ENCODE measurements at places on chromosomes 12 and 14.

GRCh38 chr12:123075087-123075645 is 75.7 kb downstream of the PITPNM2 start:
- no peak for DNase-seq

GRCh38 chr12:88571543-88571942 is 8.7 kb downstream of the KITLG start:
- no peak for DNase-seq

- DNase-seq, result peak; percentile 73
These were observed 8.9 kb downstream of the ISCA2 start for GRCh38 chr14:74502236-74503019.

GRCh38 chr14:39247256-39247655 is 13.5 kb downstream of the MIA2 start:
- DNase-seq, result peak; percentile 26

GRCh38 chr14:106681568-106681967 is 1155.2 kb downstream of the TMEM121 start:
- no peak for DNase-seq

DNA sequence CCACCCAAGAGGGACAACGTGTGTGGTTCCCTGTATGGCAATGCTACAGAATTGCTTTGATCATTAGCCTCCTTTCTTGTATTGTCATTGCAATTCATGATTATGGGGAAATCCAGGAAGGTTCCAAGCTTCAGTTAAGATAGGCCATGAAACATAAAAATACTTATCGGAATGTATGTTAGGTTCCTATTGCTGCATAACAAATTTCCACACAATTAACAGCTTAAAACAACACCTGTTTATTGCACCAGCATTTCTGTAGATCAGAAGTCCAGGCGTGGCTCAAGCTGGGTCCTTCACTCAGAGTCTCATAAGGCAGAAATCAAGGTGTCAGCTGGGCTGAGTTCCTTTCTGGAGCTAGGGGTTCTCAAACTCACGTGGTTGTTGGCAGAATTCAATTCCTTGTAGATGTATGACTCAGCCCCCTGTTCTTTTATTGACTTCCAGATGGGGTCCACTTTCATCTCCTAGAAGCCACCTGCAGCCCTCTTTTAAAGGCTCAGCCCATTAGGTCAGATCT is 365.6 kb upstream of the TMPO start:
- DNase-seq, result no peak

GRCh38 chr12:321606-322326 is 59.1 kb upstream of the SLC6A13 start:
- DNase-seq, result peak; percentile 19

DNA sequence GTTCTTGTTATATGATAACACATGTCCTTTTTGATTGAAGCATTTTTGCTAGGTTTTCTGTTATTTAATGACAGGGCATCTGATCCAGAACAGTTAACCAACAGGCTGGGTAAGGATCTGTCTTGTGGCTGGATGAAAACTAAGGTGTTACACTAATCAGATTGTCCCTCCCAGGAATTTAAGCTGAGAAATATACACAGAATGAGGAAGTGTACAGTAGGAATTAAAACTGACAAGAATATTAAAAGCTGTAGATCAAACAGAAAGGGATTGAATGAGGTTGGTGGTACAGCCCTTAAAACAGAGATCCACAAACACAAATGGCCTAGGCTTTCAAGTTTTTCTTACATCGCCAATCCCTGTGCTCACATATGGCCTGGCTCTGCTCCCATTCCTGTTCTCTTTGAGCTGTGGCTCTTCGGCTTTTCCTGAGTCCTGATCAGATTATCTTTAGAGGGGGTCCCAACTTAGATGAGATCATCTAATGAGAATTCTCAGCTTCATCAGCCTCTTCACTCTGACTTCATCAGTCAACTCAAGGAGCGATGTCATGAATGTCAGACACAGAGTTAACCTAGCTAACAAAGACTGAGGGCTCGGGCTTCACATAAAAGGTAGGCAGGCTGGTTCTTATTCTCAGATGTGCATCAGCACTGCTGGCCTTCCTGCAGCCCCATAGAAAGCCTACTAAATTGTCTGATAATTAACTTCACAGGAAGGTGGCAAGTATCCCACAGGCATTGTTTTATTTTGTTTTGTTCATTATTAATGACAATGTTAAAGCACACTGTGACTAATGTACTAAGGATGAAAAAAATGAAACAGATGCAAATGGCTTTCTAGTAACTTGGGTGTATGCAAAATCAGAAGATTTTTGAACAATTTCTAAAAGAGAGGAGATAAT is 11.4 kb downstream of the PYGL start:
- DNase-seq, result no peak

GRCh38 chr14:88804035-88804434 is 11.3 kb upstream of the EML5 start:
- DNase-seq, result no peak

DNA sequence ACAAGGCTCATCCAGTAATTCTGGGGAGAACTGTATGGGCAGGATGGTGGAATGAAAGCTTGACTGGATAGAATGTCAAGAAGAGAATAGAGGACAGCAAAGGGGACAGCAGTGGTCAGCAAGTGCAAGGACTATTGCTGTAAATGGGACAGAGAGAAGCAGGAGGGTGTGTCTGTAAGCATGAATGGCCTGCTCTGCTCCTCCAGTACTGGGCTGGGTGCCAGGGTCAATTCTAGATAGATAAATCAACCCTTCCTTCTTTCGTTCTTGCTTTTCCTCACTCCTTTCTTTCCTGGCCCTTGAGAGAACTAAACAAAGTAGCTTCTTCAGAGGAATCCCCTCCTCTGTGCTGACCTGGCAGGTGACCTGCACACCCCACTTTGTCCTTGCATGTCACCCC is 1019.2 kb downstream of the BCL11B start:
- no peak for DNase-seq
